Ovary (tissue), 10 donors: ENCODE measurements at places on chromosomes 13 and 19.

GRCh38 chr13:78247362-78247761 is 328.7 kb upstream of the EDNRB start:
- DNase-seq, result no peak

DNA sequence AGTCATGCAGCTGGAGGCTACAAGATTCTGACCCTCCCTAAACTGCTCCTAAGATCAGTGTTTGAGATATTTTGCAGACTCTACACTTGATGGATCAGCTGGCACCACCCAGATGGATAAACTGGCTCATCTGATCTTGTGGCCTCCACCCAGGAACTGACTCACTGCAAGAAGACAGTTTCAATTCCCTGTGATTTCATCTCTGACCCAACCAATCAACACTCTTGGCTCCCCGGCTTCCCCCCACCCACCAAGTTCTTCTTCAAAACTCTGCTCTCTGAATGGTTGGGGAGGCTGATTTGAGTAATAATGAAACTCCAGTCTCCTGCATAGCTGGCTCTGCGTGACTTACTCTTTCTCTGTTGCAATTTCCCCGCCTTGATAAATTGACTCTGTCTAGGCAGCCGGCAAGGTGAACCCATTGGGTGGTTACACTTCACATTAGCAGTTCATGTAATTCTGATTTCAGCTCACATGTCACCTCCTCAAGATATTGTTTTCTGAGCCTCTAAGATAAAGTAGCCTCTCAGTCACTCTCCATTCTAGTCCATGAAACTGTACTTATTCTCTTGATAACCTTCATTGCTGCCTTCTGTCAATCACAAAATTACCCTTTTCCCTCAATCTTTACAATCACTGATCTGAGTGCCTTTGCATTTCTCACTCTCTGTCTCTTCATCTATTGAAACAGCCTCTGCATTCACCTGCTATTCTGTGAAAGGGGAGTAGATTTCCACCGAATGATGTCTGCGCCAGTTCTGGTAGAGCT is 9.9 kb upstream of the FPR3 start:
- no peak for DNase-seq

DNA sequence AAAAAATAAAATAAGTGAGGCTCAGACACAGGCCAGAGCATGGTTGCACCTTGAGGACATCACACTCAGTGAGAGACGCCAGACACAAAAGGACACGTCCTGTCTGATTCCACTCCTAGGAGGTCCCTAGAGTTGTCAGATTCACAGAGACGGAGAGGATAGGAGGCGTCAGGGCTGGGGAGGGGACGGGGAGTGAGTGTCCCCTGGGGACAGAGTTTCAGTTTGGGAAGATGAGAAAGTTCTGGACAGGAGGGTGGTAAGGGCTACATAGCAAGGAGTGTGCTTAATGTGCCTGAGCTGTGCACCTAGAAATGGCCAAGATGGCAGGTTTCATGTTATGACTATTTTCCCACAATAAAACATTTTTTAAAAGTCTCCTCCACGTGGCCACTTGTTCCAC is 2.2 kb upstream of the GRIN3B start:
- DNase-seq, result no peak

- DNase-seq, result no peak
Observed at GRCh38 chr19:1299801-1300200, 14.1 kb downstream of the EFNA2 start.

DNA sequence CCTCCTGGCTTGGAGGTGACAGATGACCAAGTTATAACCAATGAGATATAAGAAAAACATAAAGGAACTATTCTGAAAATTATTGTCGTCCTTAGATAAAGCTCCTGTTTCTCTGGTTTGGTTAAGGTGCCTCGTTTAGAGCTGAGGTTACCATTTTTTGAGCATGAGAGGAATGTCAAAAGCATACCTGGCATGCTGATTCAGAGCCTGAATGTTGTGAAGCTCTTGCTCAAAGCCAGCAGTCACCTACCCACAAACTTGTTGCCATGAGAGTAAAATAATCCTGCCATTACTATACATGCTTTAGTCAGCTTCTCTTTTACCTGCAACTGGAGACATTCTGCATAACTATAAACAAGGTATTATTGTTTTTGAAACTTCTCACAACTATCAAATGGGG is 1116.2 kb downstream of the DIAPH3 start:
- DNase-seq, result no peak

DNA sequence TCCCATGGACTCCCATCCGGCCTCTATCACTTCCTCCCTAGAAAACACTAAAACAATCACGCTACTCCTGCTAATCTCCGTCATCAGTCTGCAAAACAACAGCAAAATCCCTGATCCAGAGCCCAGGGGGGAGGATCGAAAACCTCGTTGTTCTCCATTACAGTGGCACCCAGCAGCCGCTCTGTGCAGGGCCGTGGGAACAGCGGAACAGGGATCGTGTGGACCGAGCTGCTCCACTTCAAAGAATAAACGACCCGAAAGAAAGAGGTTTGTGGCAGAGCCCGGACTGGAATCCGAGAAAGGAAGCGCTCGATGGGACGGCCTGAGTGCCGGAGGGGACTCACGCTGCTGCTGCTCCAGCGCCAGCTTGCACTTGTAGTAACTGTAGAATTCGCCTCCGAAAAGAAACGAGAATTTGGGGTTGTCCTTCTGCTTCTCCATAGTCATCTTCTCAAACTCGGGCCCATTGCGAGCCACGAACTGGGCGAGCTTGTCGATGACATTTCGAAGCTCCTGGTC is 652 bp downstream of the CHERP start:
- DNase-seq, result no peak

GRCh38 chr13:77674852-77675251 is 22.6 kb upstream of the SLAIN1 start:
- DNase-seq, result no peak

DNA sequence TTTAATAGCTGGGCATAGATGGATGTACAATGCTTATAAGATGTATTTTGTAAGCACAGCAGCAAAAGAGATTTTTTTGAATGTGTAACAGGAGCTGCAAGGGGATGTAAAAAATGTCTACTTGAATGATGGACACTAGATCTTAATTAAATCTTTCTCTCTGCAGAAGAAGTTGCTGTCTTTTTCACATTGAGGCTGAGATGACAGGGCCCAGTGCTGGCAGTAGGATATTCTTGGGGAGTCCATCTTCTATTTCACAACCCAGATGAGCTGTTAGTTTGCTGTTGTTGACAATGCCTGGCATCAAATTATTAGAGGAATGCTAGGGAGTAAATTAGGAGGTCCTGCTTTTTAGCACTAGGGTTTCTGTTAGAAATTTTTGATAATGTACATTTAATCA is 698.7 kb downstream of the SLITRK5 start:
- no peak for DNase-seq

DNA sequence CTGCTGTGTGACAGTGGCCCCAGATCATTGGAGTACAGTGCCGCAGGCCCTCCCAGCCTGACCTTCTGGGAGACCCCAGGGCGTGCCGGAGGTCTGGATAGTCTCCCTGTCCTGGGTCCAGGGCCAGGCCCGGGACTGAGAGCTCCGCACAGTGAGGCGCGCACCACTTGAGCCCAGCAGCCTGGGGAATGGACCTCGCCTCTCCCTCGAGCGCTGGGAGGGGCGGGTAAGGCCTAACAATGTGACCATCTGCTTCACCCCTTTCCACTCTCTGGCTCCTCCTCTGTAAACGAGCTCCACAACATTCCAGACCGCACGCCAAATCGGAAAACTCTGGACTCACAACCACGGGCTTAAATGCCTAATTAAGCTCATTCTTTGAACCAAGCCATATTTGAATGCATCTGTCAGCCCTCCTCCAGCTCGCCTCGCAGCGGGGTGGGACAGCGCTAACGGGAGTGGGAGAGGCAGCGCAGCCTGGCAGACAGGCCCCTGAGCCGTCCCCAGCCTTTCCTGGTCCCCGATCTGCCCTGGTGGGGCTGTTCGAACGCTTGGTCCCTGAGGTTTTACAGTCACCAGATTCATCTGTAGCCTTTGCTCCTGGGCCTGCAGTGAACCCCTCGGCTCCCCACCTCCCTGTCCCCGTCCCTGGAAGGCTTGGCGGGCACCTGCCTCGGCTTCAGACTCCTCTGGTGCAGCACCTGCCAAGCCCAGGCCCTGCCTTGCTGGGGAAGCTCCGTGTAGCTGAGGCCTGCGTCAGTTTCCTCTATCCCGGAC is 120.7 kb upstream of the VSTM2B start:
- peak; percentile 67 for DNase-seq

GRCh38 chr13:45899406-45899805 is 47.9 kb upstream of the SIAH3 start:
- DNase-seq, result no peak

GRCh38 chr13:101757446-101758039 is 305.1 kb downstream of the ITGBL1 start:
- no peak for DNase-seq

DNA sequence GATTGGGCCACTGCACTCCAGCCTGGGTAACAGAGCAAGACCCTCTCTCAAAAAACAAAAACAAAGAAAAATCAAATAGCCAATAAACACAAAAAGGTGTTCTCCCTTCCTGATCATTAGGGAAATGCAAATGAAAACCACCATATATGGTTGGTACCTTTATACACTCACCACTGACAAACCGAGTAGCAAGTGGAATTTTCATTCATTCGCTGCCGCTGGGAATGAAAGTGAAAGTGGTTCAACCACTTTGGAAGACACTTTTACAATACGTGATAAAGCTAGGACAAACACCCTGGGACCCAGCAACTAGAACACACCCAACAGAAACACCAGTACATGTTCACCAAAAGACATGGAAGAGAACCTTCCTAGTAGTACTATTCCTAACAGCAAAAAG is 21.0 kb downstream of the GRIK5 start:
- DNase-seq, result no peak

DNA sequence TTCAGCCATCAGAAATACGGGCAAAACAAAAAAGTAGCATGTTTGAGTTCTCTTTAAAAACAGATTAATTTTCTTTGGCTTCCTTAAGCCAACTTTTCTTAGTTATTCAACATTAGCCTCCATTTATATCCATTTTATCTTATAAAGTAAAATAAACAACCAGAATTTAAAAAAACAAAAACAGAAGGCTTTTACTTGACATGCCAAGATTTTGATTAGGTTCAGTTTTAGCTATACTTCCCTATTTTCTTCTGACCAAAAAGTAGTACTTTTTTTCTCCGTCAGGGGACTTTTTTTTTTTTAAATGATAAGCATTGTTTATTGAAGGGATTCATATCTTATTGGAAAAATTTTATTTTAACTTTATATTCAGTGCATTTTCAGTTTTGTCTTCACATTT is 18.1 kb downstream of the RNASEH2B start:
- no peak for DNase-seq

- DNase-seq, result peak; percentile 24
Observed at GRCh38 chr13:31441800-31442510, 242.2 kb downstream of the B3GLCT start.
